ENCODE measurements at places on chromosomes 3 and 15. TPM values are rescaled to one million over a fixed set of nuclear protein-coding genes. Genes with fewer than 3 reads are reported as not detected.

Gene PEX11A
- total RNA-seq, result 3.5 TPM

Gene IL17RB
- total RNA-seq, result 1.2 TPM

DNA sequence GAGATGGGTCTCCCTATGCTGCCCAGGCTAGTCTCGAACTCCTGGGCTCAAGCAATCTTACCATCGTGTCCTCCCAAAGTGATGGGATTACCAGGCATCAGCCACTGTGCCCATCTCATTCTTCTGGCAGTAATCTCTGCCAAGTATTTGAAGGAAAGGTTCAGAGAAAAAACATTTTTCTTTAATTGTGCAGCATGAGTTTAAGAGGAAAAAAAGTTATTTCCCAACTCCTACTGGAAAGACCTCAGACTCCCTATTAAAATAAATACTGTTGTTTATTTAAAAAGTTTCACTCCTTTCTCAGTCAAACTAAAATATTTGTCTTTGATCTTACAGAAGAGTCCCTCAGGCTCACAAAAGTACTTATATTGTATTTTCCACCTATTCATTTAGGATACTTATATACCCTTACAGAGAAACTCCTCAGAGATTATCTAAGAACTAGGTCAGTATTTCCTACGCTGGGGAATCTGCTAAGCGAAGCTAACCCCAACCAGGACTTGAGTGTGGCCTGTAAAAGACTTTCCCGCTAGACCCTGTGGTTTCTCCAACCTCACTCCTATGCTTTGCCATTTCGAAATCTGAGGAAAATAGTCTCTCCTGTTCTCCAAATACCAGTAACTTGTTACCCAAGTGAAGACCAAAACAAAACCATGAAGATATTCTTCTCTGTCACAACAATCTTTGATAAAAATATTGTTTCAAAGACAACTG lies 28.7 kb downstream of the WWTR1 start:
- no peak for DNase-seq
- H3K4me1 ChIP-seq, result no peaks in the 10 kb centered on the region
- no peak overlapping the region for H3K27ac ChIP-seq
- no peaks in the 10 kb centered on the region for H3K36me3 ChIP-seq

DNA sequence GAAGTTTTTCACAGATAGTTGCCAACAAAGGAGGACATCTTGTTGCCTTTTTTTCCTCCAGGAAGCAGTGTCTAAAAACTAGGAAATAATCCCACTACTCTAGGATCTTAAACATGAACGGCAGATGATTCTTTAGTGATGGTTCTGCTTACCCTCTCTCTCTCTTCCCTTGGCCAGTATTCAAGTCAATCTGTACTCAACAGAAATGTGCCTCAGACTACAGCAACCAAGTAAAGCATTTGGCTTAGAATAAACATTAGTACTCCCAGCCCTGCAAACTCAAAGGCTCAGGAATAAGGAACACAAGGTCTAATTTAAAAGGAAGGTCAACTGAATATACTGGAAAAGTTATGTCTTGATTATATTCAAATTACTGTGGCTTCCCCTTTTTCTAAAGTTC lies 8.7 kb downstream of the NPTN start:
- no peaks in the 10 kb centered on the region for H3K36me3 ChIP-seq
- no peaks in the 10 kb centered on the region for H3K27me3 ChIP-seq
- DNase-seq, result no peak
- no peak overlapping the region for H3K27ac ChIP-seq
- no peak overlapping the region for H3K4me3 ChIP-seq

GRCh38 chr15:45276831-45277230 lies 24.8 kb downstream of the SLC28A2 start:
- H3K27ac ChIP-seq, result no peak overlapping the region
- no peaks in the 10 kb centered on the region for H3K27me3 ChIP-seq
- peaks cover 5% of the 10 kb centered on the region for H3K4me1 ChIP-seq
- DNase-seq, result no peak
- no peaks in the 10 kb centered on the region for H3K36me3 ChIP-seq

GRCh38 chr3:171199473-171199829 lies 172.9 kb upstream of the SLC2A2 start:
- H3K36me3 ChIP-seq, result no peaks in the 10 kb centered on the region
- DNase-seq, result no peak
- no peaks in the 10 kb centered on the region for H3K4me1 ChIP-seq
- no peak overlapping the region for H3K4me3 ChIP-seq
- no peaks in the 10 kb centered on the region for H3K27me3 ChIP-seq

Gene PYGO1
- not detected for total RNA-seq

Gene CHRNA3
- total RNA-seq, result not detected

- no peak for DNase-seq
- H3K27ac ChIP-seq, result no peak overlapping the region
- peaks cover 14% of the 10 kb centered on the region for H3K27me3 ChIP-seq
- no peak overlapping the region for H3K4me3 ChIP-seq
These were observed 1.7 kb downstream of the CHDH start for GRCh38 chr3:53844262-53845102.

DNA sequence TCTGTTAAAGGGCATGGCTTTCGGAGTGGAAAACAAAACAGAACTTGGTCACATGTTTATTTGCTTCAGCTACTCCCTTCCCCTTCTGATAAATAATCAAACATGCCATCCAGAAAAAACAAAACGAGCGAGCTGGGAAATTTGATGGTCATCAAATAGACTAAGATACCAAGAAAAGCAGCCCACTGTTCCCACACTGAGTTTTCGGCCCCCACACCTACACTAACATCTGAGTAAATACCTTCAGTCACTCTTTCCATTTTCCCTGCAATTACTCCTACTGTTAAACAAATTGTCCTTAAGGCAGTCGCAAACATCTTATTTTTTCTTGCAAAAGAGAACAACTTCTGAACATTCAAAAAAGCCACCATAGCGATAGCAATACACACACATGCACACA lies 454.6 kb downstream of the FOXP1 start:
- H3K4me3 ChIP-seq, result peak overlapping the region; percentile 61
- no peak for DNase-seq
- H3K4me1 ChIP-seq, result peaks cover 60% of the 10 kb centered on the region
- peak overlapping the region; percentile 79 for H3K27ac ChIP-seq
- H3K36me3 ChIP-seq, result no peaks in the 10 kb centered on the region
- H3K27me3 ChIP-seq, result no peaks in the 10 kb centered on the region

Gene NPAP1
- not detected for total RNA-seq

DNA sequence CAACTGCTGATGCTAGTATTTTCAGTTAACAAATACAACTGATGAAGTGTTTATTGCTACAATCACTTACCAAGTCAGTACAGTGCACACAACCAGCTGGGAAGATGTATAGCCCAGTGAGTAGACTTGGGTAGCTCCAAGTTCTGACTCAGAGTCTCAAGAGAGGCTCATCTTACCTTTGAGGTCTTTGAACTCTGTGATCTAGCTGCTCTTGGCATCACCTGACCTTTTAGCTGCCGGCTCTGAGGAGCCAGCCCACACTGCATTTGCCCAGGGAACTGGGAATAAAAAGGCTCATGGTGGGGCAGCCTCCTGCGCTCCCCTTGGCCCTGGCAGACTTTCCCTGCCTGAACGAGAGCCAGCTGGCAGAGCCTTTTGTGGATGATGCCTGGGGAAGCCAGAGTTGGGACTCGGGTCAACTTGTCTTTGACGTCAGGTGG lies 82.6 kb downstream of the CEMIP start:
- H3K27me3 ChIP-seq, result no peaks in the 10 kb centered on the region
- H3K36me3 ChIP-seq, result no peaks in the 10 kb centered on the region
- DNase-seq, result no peak
- no peak overlapping the region for H3K4me3 ChIP-seq
- H3K4me1 ChIP-seq, result peaks cover 7% of the 10 kb centered on the region

GRCh38 chr15:62498712-62499111 lies 333.6 kb upstream of the C2CD4B start:
- no peak overlapping the region for H3K27ac ChIP-seq
- no peak for DNase-seq
- no peaks in the 10 kb centered on the region for H3K27me3 ChIP-seq

- peaks cover 6% of the 10 kb centered on the region for H3K4me1 ChIP-seq
- DNase-seq, result no peak
These were observed 118.7 kb downstream of the TMEM266 start for GRCh38 chr15:76178296-76179000.

Gene LZTFL1
- total RNA-seq, result 9.0 TPM

Gene MASP1
- not detected for total RNA-seq

Data from CD8-positive, alpha-beta memory T cell (primary cell).